ENCODE measurements at places on chromosomes 11 and 22. TPM values are rescaled to one million over a fixed set of nuclear protein-coding genes. Genes with fewer than 3 reads are reported as not detected.

DNA sequence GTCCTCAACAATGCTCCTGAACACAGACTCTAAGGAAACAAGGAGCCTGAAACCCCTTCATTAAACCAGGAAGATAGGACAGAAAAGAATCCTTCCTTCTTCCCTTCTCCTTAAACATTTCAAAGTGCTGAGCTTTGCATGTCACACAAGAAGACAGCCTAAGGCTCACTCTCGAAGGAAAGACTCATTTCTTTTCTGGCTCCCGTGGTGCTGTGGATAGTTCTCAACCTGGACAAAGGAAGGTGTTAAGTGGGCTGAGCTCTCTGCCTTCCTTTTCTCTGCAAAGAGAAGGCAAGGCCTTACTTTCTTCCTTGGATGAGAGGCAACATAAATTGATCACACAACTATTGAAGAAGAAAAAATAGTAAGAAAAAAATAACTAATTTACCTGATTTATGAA, 452.4 kb upstream of the DDI1 start:
- no peak for DNase-seq
- no peaks in the 10 kb centered on the region for H3K4me1 ChIP-seq
- H3K27ac ChIP-seq = no peak overlapping the region
- H3K36me3 ChIP-seq = no peaks in the 10 kb centered on the region
- H3K27me3 ChIP-seq = no peaks in the 10 kb centered on the region
- no peak overlapping the region for H3K4me3 ChIP-seq

Gene C1QTNF4
- total RNA-seq = 0.22 TPM

DNA sequence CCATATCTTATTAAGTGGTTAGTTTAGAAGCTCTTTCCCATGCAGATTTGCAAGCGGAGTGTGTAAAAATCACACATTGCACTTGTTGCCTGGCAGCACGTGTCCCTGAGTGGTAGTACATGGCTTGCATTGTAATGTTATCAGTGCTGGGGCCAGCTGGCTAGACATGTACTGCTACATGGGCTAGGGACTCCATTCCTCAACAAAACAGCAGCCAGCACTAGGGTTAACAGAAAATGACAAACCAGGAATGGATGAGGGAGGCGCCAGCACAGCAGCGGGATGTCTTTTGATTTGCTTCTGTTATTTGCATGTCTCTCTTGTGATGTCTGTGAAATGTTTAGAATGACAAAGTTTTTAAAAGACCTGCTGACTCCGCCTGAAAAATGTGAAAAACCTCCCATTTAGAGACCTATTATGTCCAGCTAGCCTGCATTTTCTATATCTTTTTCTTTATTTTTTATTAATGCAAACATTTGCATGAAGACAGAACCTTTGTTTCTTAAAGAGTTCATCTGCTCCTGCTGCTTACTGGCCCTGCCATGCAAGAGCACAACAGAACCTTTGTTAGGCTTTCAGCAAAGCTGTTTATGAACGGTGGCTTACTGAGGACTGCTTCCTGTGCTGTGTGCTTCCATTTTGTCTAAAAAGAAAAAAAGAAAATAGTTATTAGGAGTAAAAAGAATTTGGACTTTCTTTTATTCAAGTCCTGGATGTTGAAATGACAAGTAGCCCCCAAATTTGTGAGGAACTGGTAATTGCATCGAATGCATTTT, 40.7 kb downstream of the CSTPP1 start:
- no peak overlapping the region for H3K27ac ChIP-seq
- no peaks in the 10 kb centered on the region for H3K27me3 ChIP-seq
- no peak for DNase-seq
- no peak overlapping the region for H3K4me3 ChIP-seq
- peaks cover 14% of the 10 kb centered on the region for H3K4me1 ChIP-seq

Gene C11orf52
- 2.9 TPM for total RNA-seq

Measured in PC-9 (cell line).